Ascending aorta (tissue), 2 donors: ENCODE measurements at places on chromosomes 4 and X. TPM values are rescaled to one million over a fixed set of nuclear protein-coding genes. Genes with fewer than 3 reads are reported as not detected.

DNA sequence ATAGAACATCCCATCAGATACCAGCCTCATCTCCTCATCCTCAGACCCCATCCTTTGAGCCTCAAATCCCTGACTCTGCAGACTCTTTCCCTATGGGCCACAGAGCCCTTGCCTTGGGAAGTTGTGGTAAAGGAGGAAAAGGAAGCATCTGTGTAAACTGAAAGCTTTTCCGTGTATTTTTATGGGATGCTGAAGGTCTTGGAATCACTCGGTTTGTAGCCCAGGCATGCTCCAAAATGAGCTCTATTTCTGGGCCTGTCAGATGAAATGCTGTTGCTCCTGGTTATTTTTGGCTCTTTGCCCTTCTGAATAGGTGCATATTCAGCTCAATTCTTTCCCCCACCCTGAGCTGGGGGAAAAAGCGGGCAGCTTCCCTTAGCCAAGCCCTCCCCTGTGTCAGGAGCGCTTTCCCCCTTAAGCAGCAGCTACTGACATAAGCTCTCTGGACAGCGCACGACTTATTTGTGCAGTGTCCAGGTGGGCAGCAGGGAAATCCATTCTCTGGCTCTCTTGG, 5.0 kb upstream of the SEL1L3 start:
- H3K27ac ChIP-seq, result no peak overlapping the region
- no peaks in the 10 kb centered on the region for H3K36me3 ChIP-seq
- H3K4me1 ChIP-seq, result no peaks in the 10 kb centered on the region
- no peak for DNase-seq

DNA sequence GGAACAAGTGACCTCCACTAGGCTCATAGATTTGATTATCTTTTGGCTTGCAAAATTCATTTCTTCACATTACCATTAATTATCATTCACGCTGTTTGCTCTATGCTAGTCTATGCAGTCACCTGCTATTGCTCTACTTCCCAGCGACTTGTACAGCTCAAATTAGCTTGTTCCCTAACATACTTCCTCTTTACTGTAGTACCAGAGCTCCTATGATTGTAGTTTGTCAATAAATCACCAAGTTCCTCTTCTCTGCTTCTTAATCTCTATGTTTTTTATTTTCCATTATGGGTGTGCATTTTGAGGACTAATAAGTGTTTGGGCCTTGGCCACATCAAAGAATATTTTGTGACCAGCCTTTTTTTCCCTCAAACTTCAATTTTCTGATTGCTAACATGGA, 6.2 kb upstream of the GSPT2 start:
- H3K27me3 ChIP-seq, result no peaks in the 10 kb centered on the region
- DNase-seq, result no peak
- H3K36me3 ChIP-seq, result no peaks in the 10 kb centered on the region
- no peak overlapping the region for H3K4me3 ChIP-seq
- H3K4me1 ChIP-seq, result no peaks in the 10 kb centered on the region

DNA sequence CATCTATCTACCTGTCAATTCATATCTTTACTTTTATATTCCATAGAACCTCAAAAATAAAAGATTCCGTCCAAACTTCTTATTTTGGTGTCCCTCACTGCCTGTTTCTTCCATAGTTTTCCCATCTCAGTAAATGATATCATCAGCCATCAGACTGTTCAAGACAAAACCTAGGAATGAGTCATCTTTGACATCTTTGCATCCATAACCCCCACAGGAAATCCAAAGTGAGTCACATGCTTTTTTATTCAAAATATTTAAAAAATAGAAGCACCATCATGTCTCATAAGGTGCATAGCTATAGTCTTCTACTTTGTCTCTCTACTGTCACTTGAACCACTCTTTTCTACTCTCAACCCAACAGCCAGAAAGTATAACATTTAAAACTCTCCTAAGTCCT, 29.9 kb upstream of the CXXC4 start:
- no peaks in the 10 kb centered on the region for H3K4me1 ChIP-seq
- DNase-seq, result no peak
- no peaks in the 10 kb centered on the region for H3K27me3 ChIP-seq
- no peak overlapping the region for H3K4me3 ChIP-seq

HAND2 gene
- 6.0 TPM for total RNA-seq

AGTR2 gene
- total RNA-seq, result not detected

- H3K4me3 ChIP-seq, result no peak overlapping the region
- no peaks in the 10 kb centered on the region for H3K4me1 ChIP-seq
- H3K27ac ChIP-seq, result no peak overlapping the region
- H3K36me3 ChIP-seq, result no peaks in the 10 kb centered on the region
- DNase-seq, result no peak
- no peaks in the 10 kb centered on the region for H3K27me3 ChIP-seq
Observed at GRCh38 chrX:123013141-123013540, 170.9 kb upstream of the GRIA3 start.

DNA sequence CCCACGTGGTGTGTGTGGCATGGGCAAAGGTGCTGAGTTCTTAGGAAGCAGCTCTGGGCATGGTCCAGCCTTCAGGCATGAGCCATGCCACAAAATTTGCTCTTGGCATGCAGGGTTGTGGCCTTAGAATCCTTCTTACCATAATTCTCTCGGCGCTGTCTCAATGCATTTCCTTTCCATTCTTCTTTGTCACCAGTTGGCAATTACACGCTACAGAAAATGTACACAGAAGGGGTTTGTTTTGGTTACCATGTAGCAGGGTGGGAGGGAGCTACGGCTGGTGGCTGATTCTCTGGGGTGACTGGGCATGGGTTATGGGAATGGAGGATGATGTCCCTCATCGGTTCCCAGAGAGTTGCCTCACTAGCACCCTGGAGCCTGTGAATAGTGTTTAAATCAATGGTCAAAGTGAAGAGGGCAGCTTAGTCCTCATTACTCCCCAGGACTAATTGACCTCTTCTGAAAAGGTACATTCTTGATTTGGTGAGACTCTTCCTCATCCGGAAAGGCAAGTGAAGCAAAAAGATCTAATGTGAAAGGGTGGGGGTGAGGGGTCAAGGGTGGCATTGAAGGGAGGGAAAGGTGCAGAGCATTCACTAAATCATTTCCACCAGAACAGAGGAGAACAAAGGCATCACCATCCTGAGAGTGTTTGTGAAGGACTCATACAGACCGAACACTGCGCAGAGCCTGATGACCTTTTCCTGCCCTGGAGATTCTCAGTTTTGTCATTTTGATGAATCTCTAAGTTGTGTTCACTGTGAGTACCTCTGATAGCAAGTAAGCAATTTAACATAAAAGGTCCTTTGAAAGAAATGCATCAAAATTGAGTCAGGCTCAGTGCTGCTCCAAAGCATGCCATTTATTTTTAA, 199.8 kb upstream of the SFRP2 start:
- H3K4me3 ChIP-seq, result no peak overlapping the region
- H3K27me3 ChIP-seq, result no peaks in the 10 kb centered on the region
- H3K27ac ChIP-seq, result no peak overlapping the region
- DNase-seq, result no peak
- no peaks in the 10 kb centered on the region for H3K4me1 ChIP-seq
- H3K36me3 ChIP-seq, result no peaks in the 10 kb centered on the region

- H3K4me3 ChIP-seq, result no peak overlapping the region
- no peaks in the 10 kb centered on the region for H3K27me3 ChIP-seq
- no peak overlapping the region for H3K27ac ChIP-seq
Observed at GRCh38 chr4:42080306-42080705, 72.1 kb downstream of the BEND4 start.

DNA sequence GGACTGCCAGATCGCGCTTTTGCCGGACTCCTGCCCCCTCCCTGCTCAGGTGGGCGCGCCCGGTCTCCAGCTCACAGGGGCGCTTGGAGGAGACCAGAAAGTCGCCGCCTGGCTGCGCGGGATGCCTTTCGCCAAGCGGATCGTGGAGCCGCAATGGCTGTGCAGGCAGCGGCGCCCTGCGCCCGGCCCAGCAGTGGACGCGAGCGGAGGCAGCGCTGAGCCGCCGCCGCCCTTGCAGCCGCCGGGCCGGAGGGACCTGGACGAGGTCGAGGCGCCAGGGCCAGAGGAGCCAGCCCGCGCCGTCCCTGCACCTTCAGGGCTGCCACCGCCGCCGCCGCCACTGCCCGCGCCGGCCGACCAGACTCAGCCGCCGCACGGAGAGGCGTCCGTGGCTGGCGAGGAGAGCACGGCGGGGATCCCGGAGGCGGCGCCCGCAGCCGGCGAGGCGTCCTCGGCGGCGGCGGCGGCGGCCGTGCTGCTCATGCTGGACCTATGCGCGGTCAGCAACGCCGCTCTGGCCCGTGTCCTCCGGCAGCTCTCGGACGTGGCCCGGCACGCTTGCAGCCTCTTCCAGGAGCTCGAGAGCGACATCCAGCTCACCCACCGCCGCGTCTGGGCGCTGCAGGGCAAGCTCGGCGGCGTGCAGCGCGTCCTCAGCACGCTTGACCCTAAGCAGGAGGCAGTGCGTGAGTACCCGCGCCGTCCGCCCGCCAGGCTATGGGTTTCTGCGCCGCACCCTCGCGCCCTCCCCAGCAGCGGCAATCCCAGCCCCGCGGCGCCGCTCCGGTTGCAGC, 834 bp downstream of the NHS start:
- H3K4me3 ChIP-seq, result peak overlapping the region; percentile 76
- H3K27ac ChIP-seq, result peak overlapping the region; percentile 31
- H3K36me3 ChIP-seq, result no peaks in the 10 kb centered on the region

ASB9 gene
- 3.6 TPM for total RNA-seq

GRCh38 chr4:112055100-112055499, 90.2 kb upstream of the FAM241A start:
- no peaks in the 10 kb centered on the region for H3K36me3 ChIP-seq
- H3K4me3 ChIP-seq, result no peak overlapping the region
- H3K4me1 ChIP-seq, result no peaks in the 10 kb centered on the region

EBP gene
- total RNA-seq, result 76.2 TPM

WDR44 gene
- 5.9 TPM for total RNA-seq

DNA sequence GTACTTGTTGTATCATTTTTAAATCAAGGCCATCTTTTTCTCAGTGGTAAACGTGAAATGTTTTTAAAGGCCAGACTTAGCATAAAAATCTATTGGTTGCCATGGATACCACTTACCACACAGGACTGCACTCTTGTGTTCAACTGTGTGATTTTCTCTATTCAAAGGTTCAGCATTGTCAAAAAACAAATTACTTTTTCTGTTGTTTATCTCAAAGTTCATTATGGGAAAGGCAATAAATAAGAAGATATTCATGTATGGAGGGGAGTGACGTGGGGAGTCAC, 231.0 kb upstream of the GATB start:
- no peaks in the 10 kb centered on the region for H3K36me3 ChIP-seq
- H3K4me3 ChIP-seq, result no peak overlapping the region
- no peak overlapping the region for H3K27ac ChIP-seq
- H3K27me3 ChIP-seq, result no peaks in the 10 kb centered on the region
- no peaks in the 10 kb centered on the region for H3K4me1 ChIP-seq

PNMA5 gene
- total RNA-seq, result not detected

DNA sequence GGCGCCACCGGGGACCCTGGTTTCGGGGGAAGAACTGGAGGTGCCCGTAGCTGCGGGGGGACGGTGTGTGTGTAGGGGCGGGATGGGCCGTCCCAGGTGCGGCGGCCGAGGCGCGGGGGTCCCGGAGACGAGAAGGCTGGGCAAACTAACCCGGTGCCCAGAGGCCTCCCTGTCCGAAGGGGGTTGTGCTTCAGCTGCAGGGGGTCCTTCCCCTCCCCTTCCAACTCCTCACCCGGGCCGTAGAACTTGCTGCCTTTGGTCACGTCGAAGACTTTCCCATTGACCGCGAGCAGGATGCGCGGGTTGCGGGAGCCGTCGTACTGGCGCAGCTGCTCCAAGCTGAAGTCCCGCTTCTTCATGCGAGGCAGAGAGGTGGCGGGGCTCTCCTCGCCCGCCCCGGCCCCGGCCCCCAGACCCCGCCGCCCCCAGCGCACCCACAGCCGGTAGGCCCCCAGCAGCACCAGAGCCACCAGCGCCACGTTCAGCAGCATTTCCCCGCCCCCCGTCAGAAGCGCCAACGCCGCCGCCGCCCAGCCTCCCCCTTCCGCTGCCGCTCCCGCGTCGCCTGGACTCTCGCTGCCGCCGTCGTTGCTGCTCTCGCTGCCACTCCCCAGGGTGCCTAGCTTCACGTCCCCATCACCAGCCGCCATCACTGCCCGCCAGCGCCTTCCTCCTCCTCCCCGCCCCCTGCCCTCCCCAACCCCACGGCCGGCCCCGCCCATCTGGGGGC, at the start of gene PGRMC2:
PGRMC2 (minus strand) TSS at position 673 of the 730 bp plus-strand sequence; CDS start at position 650, 23 bp downstream.
- H3K36me3 ChIP-seq, result no peaks in the 10 kb centered on the region
- H3K4me3 ChIP-seq, result peak within 1 kb of the TSS; percentile 93
- peak within 1 kb of the TSS; percentile 93 for H3K27ac ChIP-seq

FRAS1 gene
- 0.75 TPM for total RNA-seq

- H3K27ac ChIP-seq, result peak overlapping the region; percentile 79
- H3K36me3 ChIP-seq, result no peaks in the 10 kb centered on the region
- H3K4me3 ChIP-seq, result peak overlapping the region; percentile 72
- H3K27me3 ChIP-seq, result no peaks in the 10 kb centered on the region
Observed at GRCh38 chrX:101347859-101348451, 587 bp downstream of the TIMM8A start.

DNA sequence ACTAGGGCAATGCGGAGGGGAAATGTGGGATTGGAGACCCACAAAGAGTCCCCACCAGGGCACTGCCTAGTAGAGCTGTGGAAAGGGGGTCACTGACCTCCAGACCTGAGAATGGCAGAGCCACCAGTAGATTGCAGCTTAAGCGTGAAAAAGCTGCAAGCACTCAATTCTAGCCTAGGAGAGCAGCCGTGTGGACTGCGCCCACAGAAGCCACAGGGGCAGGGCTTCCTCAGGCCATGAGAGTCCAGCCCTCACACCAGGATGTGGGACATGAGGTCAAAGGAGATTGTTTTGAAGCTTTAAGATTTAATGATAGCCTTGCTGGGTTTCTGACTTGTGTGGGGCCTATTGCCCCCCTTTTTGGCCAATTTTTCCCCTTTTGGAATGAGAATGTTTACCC, 379.0 kb downstream of the INPP4B start:
- no peak for DNase-seq
- H3K4me3 ChIP-seq, result no peak overlapping the region
- H3K27ac ChIP-seq, result no peak overlapping the region
- H3K27me3 ChIP-seq, result no peaks in the 10 kb centered on the region
- no peaks in the 10 kb centered on the region for H3K4me1 ChIP-seq

GRCh38 chr4:118158763-118159375, 124.6 kb downstream of the NDST3 start:
- H3K4me3 ChIP-seq, result no peak overlapping the region
- no peak for DNase-seq
- no peaks in the 10 kb centered on the region for H3K4me1 ChIP-seq
- no peaks in the 10 kb centered on the region for H3K27me3 ChIP-seq
- H3K27ac ChIP-seq, result no peak overlapping the region

DNA sequence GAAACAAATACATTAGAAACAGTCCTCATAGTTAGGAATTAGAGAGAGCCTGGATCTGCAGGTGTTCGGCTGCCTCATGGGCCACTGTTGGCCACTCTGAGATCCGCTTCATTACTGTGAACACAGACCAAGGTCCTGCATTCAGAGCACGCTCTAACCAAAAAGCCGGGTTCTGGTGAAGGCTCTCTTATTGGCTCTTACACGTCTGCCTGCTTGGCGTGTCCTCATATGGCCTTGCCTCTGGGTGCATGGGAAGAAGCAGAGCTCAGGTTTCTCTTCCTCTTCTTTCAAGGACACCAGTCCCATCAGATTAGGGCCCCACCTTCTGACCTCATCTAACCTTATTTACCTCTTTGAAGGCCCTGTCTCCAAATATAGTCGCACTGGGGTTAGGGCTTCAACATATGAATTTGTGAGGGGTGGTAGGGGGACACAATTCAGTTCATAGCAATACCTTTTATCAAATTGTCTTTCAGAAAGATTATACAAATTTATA, 37.1 kb upstream of the ELF2 start:
- no peaks in the 10 kb centered on the region for H3K4me1 ChIP-seq
- no peaks in the 10 kb centered on the region for H3K27me3 ChIP-seq
- peak; percentile 24 for DNase-seq
- no peak overlapping the region for H3K4me3 ChIP-seq

GRCh38 chr4:2800691-2801596, 8.1 kb downstream of the SH3BP2 start:
- H3K27ac ChIP-seq, result peak overlapping the region; percentile 49
- peak overlapping the region; percentile 31 for H3K4me3 ChIP-seq
- H3K4me1 ChIP-seq, result peaks cover 12% of the 10 kb centered on the region
- H3K36me3 ChIP-seq, result no peaks in the 10 kb centered on the region
